ENCODE measurements at places on chromosomes 11 and 22.

DNA sequence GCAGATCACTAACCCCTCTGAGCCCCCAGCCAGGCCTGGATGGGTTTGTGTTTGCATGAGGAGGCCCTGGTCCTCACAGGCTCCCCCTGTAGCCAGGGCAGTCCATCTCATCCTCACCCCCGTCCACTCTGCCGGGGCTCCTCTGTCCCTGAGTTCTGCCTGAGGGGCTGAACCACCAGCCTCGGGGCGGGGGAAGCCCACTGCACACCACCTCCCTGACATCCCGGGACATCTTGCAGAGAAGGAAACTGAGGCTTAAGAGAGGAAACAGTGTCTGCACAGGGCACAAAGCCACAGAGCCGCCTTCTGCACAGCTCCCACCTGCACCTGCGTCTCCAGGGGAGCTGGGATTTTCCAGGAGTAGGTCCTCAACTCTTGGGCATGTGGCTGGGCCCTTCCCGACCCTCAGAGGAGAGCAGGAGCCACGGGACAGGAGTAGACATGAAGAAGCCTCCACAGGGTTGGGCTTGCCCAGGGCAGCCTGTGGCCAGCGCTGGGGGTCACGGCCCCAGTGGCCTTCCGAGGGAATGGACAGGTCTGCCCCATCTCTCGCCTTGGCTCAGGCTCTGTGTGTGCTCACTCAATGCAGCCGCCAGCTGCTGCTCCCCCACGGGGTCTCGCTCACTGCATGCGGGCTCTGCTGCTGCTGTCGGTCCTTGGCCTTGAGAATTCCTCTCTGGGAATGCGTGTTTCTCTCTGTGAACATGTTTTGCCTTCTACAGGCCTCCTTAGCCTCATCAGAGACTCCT lies 45.4 kb upstream of the CCDC188 start:
- DNase-seq, result no peak

DNA sequence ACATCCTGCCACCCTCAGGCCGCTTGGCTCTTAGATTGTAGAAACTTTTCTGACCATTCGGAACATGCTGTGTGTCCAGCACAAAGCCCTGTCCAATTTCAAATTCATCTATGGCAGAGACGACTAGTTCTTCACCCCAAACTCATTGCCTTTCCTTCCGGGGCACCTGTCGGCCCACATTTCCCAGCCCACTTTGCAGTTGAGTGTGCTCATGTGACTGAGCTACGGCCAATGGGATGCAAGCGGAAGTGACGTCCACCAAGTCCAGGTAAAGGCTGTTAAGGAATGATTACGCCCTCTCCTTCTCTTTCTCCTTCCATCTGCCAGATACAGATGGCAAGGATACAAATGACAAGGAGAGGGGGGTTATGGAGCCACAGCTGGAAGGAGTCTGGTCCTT lies 32.5 kb downstream of the SYT13 start:
- DNase-seq, result no peak

DNA sequence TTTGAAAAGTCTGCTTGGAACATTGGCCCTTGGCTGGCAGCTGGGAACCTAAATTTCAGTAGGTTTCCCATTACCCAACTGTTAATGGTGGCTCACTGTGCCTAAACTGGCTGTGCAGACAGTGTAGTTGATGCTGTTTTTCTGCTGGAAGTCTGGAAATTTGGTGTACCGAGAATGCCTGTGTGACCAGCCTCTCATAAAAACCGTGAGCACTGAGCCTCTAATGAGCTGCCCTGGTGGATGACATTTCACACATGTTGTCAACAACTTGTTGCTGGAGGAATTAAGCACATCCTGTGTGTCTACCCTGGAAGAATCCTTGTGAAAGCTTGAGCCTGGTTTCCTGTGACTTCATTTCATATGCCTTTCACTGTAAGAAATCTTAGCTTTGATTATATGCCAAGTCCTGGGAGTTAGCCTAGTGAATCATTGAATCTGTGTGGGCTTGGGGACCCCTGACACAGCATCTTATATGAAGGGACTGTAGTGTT lies 131.1 kb downstream of the LDLRAD3 start:
- peak; percentile 86 for DNase-seq

DNA sequence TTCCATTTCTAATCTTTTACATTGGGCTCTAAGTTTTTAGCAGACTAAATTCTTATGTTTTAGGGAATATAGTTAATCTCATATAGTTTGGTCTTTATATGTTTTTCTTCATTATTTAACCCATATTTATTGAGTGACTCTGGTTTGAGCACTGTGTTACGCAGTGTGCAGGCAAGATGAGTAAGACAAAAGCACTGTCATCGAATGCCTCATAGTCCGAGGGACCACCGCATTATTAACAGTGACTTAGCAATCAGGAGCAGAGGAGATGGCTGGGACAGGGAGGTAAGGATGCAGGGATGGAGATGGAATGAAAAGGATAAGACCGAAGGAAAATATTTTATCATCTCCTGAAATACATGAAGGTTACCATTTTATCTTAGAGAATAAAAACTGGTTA lies 65.2 kb upstream of the CTSC start:
- DNase-seq, result peak; percentile 60
